ENCODE measurements at places on chromosomes 4 and X. TPM values are rescaled to one million over a fixed set of nuclear protein-coding genes. Genes with fewer than 3 reads are reported as not detected.
A peak's percentile ranks its signal among the peaks of the same experiment; 100 is the strongest.

- DNase-seq: peak; percentile 43
- no peak overlapping the region for H3K27ac ChIP-seq
- H3K4me3 ChIP-seq: no peak overlapping the region
- no peaks in the 10 kb centered on the region for H3K36me3 ChIP-seq
- no peaks in the 10 kb centered on the region for H3K27me3 ChIP-seq
Observed at GRCh38 chrX:18828832-18829404, 121.5 kb downstream of the PPEF1 start.

DNA sequence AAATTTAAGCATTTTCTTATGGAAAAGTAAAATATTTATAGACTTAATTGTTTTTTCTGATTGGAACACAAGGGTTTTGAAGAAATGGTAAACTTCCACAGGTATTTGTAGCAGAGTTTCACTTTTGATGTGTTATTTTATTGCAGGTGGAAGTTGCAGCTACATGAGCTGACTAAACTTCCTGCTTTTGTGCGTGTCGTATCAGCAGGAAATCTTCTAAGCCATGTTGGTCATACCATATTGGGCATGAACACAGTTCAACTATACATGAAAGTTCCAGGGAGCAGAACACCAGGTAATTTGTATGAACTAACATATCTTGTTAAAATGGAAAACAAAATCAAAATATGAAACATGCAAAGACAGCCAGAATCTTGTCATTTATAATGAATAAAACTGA, 117.4 kb downstream of the DIPK2B start:
- peaks cover 19% of the 10 kb centered on the region for H3K36me3 ChIP-seq
- no peak for DNase-seq
- no peaks in the 10 kb centered on the region for H3K27me3 ChIP-seq
- no peak overlapping the region for H3K4me3 ChIP-seq
- H3K27ac ChIP-seq: no peak overlapping the region

DNA sequence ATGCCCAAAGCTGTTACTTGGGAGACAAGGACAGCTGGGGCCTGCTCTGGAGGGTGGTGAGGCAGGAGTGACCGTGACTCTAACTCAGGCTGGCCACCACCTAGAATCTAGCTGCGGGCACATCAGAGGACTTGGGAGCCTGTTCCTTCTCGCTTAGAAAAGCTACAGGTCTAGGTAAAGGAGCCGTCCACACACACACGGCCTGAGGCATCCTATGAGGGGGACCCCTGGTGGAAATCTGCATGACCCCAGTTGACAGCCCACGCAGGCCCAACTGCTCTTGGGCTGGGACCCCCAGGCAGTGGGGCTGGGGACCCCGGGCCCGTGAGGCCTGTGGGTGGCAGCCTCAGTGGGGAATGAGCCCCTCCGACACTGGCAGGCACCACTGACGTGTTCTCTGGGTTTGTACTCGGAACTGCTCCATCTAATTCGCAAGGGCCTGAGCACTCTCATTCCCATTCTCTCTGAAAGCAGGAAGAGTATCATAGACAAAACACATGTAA, 75.6 kb downstream of the ACOX3 start:
- H3K4me1 ChIP-seq: no peaks in the 10 kb centered on the region
- no peak overlapping the region for H3K27ac ChIP-seq
- H3K27me3 ChIP-seq: no peaks in the 10 kb centered on the region

DNA sequence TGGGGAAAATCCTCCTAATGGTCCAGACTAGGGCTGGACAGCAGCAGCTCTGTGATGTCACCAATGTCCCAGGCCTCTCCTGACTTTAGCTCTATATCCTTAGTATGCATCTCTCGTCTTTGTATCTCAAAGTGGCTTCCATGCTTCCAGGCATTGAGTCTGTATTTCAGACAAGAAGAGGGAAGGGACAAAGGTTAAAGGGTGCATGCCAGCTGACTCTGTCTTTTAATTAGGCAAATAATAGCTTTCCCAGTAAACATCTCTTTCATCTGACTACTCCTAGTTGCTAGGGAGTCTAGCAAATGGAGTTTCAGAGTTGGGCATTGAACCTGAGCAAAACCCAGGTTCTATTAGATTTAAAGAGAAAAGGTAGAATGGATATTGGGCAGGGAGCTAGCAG, 5.4 kb downstream of the FAM47E start:
- H3K27me3 ChIP-seq: peaks cover 31% of the 10 kb centered on the region
- no peak for DNase-seq
- no peaks in the 10 kb centered on the region for H3K4me1 ChIP-seq
- H3K36me3 ChIP-seq: no peaks in the 10 kb centered on the region
- H3K27ac ChIP-seq: no peak overlapping the region

- peaks cover 28% of the 10 kb centered on the region for H3K4me1 ChIP-seq
- peak overlapping the region; percentile 4 for H3K27ac ChIP-seq
- DNase-seq: no peak
Observed at GRCh38 chr4:107999932-108000539, 10.3 kb downstream of the HADH start.

GRCh38 chr4:87657525-87657924, 7.4 kb downstream of the DMP1 start:
- peaks cover 4% of the 10 kb centered on the region for H3K27me3 ChIP-seq
- H3K4me1 ChIP-seq: no peaks in the 10 kb centered on the region
- no peak for DNase-seq
- no peaks in the 10 kb centered on the region for H3K36me3 ChIP-seq
- no peak overlapping the region for H3K27ac ChIP-seq
- no peak overlapping the region for H3K4me3 ChIP-seq

DNA sequence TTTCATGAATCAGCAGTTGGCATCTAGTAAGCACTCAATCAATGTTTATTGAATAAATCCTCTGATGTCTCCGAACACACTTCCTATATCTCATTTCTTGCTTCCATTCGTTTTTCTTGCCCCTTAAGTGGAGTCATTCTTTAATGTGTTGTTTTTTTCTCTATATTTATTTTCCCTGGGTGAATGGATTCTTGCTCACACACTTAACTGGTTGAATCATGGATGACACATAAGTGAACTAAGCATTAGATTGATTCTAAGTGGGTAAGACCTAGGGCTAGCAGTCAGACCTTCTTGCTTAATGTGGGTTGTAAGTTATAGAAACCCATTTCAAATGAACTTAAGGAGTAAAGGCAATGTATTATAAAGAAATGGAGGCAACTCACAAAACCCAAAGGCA, 111.1 kb downstream of the RTL3 start:
- no peak overlapping the region for H3K27ac ChIP-seq
- H3K4me3 ChIP-seq: no peak overlapping the region
- H3K4me1 ChIP-seq: peaks cover 2% of the 10 kb centered on the region
- DNase-seq: no peak
- no peaks in the 10 kb centered on the region for H3K27me3 ChIP-seq

DNA sequence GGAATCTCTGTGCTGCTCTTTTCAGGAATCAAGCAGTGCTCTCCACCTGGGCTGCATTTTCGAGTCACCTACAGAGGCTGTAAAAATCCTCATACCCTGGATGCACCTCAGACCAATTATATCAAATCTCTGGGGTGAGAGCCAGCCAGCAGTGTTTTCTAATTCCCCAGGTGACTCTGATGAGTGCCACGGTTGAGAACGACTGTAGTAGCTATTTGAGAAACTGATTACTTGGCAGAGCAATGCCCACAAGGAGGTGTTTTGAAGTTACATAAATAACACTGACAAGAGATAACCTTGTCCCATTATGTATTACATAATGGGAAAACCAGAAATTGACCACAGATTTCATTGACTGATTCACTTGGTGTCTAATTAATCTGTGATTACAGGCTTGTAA, 46.8 kb downstream of the CLCN4 start:
- peaks cover 4% of the 10 kb centered on the region for H3K4me1 ChIP-seq
- H3K27me3 ChIP-seq: peaks cover 3% of the 10 kb centered on the region
- DNase-seq: no peak
- no peak overlapping the region for H3K27ac ChIP-seq

DNA sequence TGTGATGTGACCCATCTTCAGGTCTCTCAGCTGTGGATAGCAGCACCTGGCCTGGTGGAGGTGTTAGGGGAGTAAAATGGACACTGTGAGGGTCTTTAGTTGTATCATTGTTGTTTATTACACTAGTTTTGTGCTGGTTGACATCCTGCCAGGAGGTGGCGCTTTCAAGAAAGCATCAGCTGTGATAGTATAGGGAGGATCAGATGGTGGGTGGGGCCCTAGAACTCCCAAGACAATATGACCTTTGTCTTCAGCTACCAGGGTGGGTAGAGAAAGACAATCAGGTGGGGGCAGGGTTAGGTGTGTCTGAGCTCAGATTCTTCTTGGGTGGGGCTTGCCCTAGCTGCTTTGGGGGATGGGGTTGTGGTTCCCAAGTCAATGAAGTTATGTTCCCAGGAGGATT, 162.8 kb downstream of the PPP1R2C start:
- peak; percentile 26 for DNase-seq
- H3K27ac ChIP-seq: no peak overlapping the region
- no peaks in the 10 kb centered on the region for H3K36me3 ChIP-seq
- H3K4me1 ChIP-seq: peaks cover 13% of the 10 kb centered on the region

GRCh38 chr4:168197926-168198325, 105.6 kb downstream of the ANXA10 start:
- DNase-seq: no peak
- no peak overlapping the region for H3K4me3 ChIP-seq
- no peaks in the 10 kb centered on the region for H3K27me3 ChIP-seq

DNA sequence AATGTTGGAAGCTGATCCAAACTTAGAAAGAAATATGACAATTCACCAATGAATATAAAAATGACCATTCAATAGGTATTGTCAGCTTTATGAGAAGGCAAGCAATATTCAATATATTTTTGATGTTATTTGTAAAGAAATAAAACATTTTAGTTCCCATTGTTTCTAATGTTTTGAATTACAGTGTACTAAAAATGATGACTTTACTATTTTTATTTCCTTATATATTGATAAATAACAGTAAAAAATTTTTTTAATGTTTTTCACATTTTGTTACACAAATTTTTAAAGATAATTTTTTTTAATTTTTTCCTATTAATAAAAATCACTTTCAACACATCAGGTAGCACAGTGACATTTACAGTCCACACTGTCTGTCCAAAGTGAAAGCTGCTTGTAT, 565.5 kb upstream of the FAM241A start:
- no peaks in the 10 kb centered on the region for H3K27me3 ChIP-seq
- no peaks in the 10 kb centered on the region for H3K4me1 ChIP-seq
- H3K4me3 ChIP-seq: no peak overlapping the region
- no peak for DNase-seq
- H3K27ac ChIP-seq: no peak overlapping the region

- no peaks in the 10 kb centered on the region for H3K4me1 ChIP-seq
- H3K4me3 ChIP-seq: no peak overlapping the region
- no peak for DNase-seq
- H3K27me3 ChIP-seq: no peaks in the 10 kb centered on the region
- no peaks in the 10 kb centered on the region for H3K36me3 ChIP-seq
- no peak overlapping the region for H3K27ac ChIP-seq
Observed at GRCh38 chrX:26954029-26954428, 509.1 kb downstream of the PPP4R3C start.

DNA sequence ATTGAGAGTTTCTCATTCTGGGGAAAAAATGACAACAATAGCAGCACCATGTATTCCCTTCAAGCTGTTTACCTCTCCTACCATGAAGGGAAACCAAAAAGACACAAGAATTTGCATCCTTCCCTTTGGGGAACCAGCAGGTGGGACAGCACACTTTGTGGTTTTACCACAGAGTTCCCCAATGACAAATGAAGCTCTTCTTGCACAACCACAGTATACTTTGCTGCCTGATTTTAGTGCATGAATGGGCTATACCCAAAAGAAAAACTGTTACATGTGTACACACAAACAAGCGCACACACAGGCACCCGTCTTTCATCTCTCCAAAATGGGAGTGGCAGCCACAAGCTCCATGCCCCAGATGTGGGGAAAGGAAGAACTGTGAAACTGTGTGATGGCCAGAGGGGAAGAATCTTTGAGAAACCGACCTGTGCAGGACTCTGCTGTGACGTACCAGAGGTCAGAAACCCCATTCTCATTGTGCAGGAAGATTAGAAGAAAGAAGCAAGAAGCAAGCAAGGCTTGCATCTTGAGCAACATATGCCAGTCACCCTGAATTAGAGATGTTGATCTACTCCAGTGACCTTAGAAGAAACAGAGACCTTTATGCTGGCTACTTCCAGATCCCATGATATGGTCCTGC, 2.7 kb upstream of the MAML3 start:
- H3K4me1 ChIP-seq: peaks cover 34% of the 10 kb centered on the region
- DNase-seq: peak; percentile 64
- H3K36me3 ChIP-seq: no peaks in the 10 kb centered on the region
- H3K27ac ChIP-seq: peak overlapping the region; percentile 84

GRCh38 chr4:145773581-145774234, 93.8 kb downstream of the C4orf51 start:
- H3K27me3 ChIP-seq: no peaks in the 10 kb centered on the region
- H3K36me3 ChIP-seq: peaks cover 56% of the 10 kb centered on the region
- H3K27ac ChIP-seq: peak overlapping the region; percentile 22
- DNase-seq: no peak
- peaks cover 10% of the 10 kb centered on the region for H3K4me1 ChIP-seq

GRCh38 chr4:123379392-123379791, 17.2 kb upstream of the SPRY1 start:
- no peak overlapping the region for H3K27ac ChIP-seq
- no peaks in the 10 kb centered on the region for H3K27me3 ChIP-seq
- H3K4me1 ChIP-seq: no peaks in the 10 kb centered on the region
- no peak overlapping the region for H3K4me3 ChIP-seq

- peaks cover 2% of the 10 kb centered on the region for H3K27me3 ChIP-seq
- no peak overlapping the region for H3K27ac ChIP-seq
- no peak overlapping the region for H3K4me3 ChIP-seq
- no peaks in the 10 kb centered on the region for H3K36me3 ChIP-seq
- no peaks in the 10 kb centered on the region for H3K4me1 ChIP-seq
Observed at GRCh38 chr4:77184974-77185373, 28.0 kb downstream of the CCNG2 start.

GRCh38 chr4:165355900-165356300, 22.9 kb upstream of the CPE start:
- peaks cover 17% of the 10 kb centered on the region for H3K27me3 ChIP-seq
- no peak overlapping the region for H3K27ac ChIP-seq
- H3K36me3 ChIP-seq: no peaks in the 10 kb centered on the region
- peak; percentile 51 for DNase-seq
- H3K4me3 ChIP-seq: no peak overlapping the region

RTL3 gene
- total RNA-seq: not detected

AWAT2 gene
- not detected for total RNA-seq

ASMTL gene
- 57.2 TPM for total RNA-seq

AVPR2 gene
- not detected for total RNA-seq

STPG2 gene
- 0.16 TPM for total RNA-seq

EDA gene
- 0.49 TPM for total RNA-seq

TLR8 gene
- not detected for total RNA-seq

JCHAIN gene
- total RNA-seq: not detected

HTRA3 gene
- not detected for total RNA-seq

HERC5 gene
- total RNA-seq: 10.5 TPM

ANOS1 gene
- total RNA-seq: 0.04 TPM

SHROOM2 gene
- total RNA-seq: not detected

SPANXD gene
- total RNA-seq: not detected

PF4V1 gene
- not detected for total RNA-seq

COL25A1 gene
- total RNA-seq: not detected

AMBN gene
- total RNA-seq: not detected

USP26 gene
- not detected for total RNA-seq

MAGEA10 gene
- total RNA-seq: not detected

ASB5 gene
- total RNA-seq: not detected
